ENCODE measurements at places on chromosomes 6 and 20.

- no peak for DNase-seq
Measured at GRCh38 chr20:25145131-25145530, 50.4 kb upstream of the ENTPD6 start.

DNA sequence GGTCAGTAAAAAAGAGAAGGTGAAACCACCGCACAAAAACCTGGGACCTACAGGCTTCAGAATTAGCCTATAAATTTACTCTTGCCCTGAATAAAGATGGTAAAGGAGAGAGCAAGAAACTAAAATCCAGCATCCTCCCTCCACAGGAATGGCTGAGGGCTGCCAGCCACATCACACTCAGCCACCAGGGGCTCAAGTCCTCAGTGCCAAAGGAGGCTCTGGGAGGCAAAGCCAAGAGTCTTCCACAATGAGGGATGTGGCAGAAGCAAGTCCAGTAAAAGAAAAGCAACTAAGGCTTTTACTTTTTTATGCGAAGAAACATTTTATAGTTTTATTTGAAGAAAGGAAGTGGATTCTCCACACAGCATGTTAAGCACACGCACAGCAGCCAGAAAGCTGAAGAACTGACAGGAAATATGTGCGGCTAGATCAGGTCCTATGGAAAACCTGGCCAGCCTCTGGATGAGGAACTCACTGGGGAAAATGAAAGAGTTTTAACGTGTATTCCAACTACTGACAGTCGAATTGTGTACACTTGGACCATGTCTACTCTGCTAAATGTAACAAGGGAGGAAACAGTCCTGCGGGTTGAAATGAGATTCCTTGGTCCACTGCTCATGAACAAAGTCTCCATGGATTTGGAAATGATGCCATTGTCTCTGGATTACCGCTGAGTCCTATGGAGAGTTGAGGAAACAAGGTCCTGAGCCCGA is 219.4 kb upstream of the SSTR4 start:
- peak; percentile 13 for DNase-seq

DNA sequence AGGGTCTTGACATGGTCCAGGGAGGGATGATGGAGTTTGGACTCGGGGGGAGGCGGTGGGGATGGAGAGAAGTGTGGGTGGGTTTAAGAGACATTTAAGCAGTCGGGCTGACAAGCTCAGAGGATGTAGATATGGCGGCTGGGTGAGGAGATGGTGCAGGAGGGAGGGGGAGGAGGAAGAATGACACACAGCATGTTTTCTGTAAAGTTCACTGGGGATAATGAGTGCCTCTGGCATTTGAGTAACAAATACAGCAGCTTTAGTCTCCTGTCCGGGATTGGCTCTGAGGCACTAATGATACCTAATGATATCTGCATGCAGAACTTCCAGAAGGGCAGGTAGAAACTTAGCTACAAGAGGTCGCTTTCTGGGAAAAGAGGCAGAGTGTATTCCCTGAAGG is 107.8 kb downstream of the DHX35 start:
- no peak for DNase-seq

DNA sequence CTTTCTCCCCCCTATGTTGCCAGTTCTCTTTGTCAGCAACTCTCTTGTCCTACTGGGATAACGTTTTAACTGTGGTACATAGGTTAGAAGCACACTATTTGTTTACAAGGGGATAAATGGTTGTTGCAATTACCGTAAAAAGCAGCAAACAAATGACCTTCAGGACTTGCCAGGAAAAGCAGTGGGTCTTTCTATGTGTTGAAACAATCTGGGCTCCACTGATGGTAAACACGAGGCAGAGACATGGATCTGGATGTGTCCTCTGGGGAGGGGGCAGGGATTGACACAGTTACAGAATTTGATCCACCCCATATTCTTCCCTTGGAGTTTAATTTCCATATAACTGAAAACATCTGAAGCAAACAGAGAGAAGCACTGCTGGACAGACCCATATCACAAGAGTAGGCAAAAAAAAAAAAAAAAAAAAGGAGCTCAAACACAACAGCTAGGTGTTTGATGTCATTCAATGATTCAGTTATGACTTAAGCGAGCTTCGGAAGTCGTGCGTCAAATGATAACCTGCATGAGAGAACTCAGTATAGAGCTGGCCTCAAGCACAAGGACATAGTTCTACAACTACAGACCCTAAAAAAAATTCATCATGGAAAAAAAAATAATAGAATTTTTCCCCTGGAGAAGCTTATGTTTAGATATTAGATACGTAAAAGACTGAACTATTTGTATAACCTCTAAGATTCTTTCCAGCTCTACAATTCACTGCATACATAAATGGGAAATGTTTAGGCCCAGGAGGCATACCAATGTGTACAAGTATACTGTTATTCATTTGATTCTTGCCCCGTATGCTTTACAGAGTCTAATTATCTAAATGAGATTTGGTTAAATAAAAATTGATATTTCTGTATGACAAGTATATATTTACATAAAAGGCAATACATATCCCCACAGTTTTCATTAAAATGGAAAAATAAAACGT is 127.7 kb downstream of the ALDH8A1 start:
- no peak for DNase-seq

GRCh38 chr6:108268845-108269244 is 8.0 kb upstream of the SNX3 start:
- DNase-seq = no peak

DNA sequence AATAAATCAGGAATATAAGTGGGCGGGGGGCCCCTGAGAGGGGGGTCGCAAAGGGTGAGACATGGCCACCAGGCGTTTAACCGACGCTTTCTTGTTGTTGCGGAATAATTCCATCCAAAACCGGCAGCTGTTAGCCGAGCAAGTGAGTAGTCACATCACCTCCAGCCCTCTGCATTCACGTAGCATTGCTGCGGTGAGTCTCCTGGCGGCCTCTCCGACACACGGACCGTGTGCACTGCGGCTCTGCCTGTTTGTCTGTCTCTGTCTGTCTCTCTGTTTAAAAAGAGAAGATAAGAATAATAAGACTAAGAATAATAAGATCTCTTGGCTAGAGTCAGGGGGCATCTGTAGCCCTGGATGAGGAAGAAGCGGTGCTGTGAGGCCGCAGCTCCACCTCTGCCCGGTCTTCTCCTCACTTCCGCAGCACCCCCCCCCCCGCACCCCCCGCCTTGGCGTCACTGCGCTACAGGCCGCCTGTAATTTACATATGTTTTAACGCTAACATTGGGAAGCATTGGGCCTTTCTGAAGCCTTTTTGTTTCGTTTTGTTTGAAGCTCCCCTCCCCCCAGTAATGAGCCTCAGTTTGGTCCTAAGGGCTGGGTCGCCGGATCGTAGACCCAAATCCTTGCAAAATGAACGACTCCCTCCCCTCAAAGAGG is 993 bp downstream of the STX16 start:
- DNase-seq = peak; percentile 54

DNA sequence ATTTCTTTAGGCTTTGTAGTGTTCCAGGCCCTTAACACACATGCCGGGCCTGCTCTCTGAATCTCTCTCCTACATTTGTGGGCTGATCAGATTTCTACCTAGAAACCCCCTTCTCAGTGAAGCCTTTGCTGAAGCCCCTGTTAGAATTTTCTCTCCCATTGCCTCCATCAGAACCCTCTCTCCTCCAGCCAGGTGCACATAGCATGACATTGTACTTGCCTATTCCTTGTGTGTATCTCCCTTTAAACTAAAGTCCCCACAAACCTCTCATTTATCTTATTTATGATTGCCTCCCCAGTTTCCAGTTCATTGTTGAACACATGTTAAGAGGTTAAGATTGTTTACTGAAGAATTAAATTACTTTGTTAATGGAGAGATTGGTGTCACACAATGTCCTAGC is 325.5 kb upstream of the CITED2 start:
- DNase-seq = no peak

GRCh38 chr6:76703285-76703684 is 630.8 kb upstream of the IMPG1 start:
- DNase-seq = no peak

- DNase-seq = peak; percentile 15
Measured at GRCh38 chr6:132259070-132259469, 142.2 kb downstream of the MOXD1 start.

DNA sequence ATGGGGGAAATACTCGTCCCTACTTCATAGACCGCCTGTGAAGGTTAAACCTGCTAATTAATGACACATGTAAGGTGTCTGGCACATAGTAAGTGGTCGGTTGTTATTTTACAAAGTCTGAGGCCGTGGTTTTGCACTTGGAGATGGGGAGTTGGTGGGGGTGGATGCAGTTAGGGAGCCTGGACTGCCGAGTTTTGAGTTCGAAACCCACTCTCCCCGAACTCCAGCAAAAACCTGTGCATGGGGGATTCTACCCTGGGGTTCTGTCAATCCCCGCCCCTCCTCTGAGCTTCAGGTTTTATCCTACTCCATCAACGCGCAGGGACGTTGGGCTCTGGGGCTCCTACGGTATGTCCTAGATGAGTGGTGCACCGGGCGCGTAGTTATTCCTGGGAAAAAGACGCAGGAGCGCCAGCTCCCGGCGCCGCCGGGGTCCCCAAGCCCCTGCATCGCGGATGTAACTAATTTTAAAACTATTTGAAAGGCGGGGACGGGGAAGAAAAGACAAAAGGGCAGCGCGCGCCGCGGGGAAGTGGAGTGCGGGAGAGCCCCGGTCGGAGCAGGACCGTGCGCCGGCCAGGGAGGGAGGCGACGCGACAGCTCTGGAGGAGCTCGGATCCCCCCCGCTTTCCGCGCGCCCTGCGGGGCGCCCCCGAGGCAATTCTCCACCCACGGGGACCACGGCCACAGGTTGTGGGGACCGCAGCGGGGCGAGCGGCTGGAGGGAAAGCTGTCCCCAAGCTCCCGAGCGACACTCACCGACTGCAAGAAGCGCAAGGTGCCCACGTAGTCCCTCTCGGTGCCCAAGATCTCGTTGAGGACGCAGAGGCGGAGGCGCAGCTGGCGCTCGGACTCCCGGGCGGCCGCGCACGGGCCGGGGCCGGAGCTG is 672 bp downstream of the PREX1 start:
- peak; percentile 40 for DNase-seq

DNA sequence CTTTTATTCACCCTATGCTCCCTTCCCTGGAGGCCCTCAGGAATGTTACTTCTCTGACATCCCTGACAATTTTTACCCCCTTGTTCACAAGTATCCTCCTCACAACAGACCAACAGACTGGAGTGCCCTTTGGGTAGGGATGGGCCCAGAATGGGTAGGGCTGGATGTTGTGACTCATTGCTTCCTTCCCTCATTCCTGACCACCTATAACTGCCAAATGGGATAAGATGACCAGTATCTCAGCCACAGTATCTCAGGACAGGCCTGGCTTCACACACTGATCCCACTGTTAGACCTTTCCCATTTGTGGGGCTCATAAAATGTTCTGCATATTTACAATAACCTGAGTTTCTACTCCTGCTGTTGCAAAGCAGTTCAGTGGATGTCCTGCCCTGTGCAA is 223.0 kb upstream of the LRFN2 start:
- no peak for DNase-seq

DNA sequence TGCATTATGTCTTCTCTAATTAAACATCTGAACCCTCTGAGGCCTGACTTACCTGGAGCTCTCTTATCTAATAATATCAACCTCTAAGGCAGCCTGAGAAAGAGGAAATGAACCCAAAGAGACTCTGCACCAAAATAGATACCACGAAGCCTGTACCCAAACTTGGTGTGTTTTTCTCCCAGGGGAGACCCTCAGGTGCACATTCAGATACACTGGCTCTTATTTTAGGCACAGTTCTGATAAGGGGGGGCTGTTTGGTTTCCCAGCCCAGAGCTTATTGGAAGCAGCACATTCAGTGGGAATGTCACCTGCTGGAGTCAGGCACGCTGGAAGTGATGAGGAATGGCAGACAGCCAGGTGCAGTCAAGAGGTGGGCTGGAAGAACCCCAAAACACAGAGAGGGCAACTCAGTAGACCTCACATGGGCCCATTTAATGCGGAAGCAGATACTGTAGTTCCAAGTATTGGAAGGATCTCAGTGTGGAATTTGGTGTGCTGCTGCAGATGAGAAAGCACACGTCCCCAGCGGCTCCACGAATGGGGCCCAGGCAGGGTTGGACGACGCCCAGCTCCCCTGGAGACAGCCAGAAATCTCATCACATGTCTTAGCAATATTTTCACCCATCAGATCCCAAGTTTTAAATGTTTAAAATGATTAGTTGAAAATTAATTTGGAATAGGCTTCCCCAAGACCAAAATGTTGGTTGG is 9.7 kb upstream of the CCR6 start:
- DNase-seq = no peak

DNA sequence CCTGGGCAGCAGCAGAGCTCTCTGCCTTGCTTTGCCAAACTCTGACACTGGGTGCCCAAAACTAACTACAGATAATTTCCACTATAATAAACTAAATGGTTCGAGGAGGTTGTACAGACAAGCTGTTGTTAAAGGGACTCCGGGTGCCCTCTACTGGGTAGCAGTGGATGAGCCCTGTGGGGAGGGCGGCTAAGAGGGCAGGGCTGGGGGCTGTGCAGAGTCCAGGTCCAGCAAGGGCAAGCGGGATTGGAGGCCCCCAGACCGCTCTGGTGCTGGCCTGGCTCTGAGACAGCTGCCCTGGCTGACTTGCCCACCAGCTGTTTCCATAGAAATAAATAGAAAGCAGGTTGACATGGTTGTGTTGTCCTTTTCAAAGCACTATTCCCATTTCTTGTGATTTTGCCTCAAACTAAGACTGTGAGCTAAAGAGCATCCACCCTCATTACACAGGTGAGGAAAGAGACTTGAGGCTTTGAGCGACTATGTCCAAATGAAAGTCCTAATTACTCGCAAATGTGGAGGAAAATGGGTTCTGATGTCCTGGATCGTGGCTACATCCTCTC is 167.6 kb upstream of the CST7 start:
- DNase-seq = peak; percentile 25

DNA sequence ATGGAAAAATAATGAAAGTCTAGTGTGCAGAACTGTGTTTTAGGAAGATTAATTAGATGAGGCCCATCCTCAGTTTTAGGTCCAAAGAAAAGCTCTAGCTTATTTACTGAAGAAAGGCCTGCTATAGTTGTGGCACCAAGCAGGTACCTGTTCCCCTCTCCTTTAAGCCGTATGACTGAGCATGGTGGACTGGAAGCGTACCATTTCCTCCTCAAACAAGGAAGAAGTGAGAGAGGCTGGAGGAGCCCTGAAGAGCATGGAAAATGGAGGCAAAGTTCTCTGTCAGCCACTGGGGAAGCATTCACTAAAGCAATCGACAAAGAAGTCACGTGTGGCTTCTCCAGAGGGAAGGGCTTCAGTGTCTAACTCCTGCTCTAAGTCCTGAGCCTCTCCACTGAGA is 100.2 kb downstream of the MAN1A1 start:
- DNase-seq = no peak

DNA sequence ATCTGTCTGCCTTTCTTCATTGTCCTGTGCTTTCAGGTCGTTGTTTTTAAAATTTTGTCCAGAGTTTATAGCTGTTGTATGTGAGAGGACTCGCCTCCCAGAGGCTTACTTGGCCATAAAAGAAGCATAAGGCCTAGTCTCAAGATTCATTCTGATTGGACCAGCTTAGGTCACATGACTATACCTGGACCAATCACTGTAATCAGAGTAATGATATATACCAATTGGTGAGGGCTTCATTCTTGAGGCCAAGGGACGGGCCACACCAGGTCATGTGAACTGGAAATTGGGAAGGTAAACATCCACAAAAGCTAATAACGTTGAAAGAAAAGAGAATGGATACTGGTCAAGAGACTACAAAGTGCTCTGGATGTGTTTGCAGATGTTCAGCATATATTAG is 141.4 kb upstream of the SULF2 start:
- no peak for DNase-seq

GRCh38 chr6:45027126-45027525 is 301.0 kb upstream of the RUNX2 start:
- DNase-seq = no peak
